Fibroblast of gingiva (primary cell): ENCODE measurements at places on chromosomes 2 and 18.

DNA sequence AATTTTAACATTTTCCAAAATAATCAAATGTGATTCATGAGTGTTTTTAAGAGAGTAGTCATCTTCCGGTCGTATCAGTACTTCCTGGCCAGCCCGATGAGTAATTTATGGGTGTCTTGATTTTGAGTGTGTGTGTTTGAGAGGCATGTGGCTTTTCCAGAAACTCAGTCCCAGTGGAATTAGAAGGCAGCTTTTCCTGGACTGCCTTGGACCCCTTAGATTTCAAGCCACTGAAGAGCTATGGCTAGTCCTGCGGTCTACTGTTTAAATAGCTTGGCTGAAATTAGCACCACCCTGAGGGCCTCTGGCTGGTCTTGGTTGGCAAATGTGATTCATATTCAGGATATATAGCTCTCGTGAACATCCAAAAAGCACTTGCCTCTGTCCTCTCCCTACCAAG, 59.4 kb downstream of the HK2 start:
- DNase-seq: peak; percentile 33

DNA sequence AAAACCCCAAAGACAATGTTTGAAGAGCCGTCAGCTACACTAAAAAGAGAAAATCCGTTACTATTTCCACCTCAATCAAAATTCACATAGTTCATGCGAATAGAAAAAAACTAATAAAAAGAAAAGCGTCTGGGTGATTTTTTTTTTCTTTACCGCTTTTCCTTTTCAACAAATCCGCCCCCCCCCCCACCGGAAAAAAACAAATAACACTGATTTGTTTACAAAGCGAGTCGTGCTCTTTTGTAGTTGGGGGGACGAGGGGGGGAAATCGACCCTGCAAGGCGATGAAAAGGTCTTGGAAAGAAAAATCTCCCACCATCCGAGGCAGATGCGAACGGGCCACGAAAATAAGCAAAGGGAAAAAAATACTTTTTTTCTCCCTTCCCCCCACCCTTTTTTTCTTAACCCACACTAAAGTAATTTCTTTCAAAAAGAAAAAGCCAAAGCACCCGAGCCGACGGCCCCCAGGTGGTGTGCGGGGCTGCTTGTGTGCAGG, 638 bp downstream of the ZNF521 start:
- no peak for DNase-seq

GRCh38 chr2:10493075-10493633, 45.0 kb upstream of the ODC1 start:
- DNase-seq: no peak

- DNase-seq: no peak
Measured at GRCh38 chr2:29783666-29784065, 137.7 kb downstream of the ALK start.

- peak; percentile 10 for DNase-seq
Measured at GRCh38 chr2:30702694-30703093, 104.6 kb downstream of the CAPN13 start.

- no peak for DNase-seq
Measured at GRCh38 chr2:96616535-96616934, 21.6 kb downstream of the KANSL3 start.
